Occipital lobe (tissue), 3 donors: ENCODE measurements at places on chromosomes 5 and 9. TPM values are rescaled to one million over a fixed set of nuclear protein-coding genes. Genes with fewer than 3 reads are reported as not detected.

Gene ENTPD8
- total RNA-seq: 0.16 TPM

GRCh38 chr9:111094958-111095357 lies 56.7 kb upstream of the LPAR1 start:
- DNase-seq: no peak

Gene OR2Y1
- not detected for total RNA-seq

GRCh38 chr5:61438298-61438970 lies 106.4 kb downstream of the ZSWIM6 start:
- DNase-seq: no peak

Gene CD274
- 0.62 TPM for total RNA-seq

Gene C6
- total RNA-seq: not detected

DNA sequence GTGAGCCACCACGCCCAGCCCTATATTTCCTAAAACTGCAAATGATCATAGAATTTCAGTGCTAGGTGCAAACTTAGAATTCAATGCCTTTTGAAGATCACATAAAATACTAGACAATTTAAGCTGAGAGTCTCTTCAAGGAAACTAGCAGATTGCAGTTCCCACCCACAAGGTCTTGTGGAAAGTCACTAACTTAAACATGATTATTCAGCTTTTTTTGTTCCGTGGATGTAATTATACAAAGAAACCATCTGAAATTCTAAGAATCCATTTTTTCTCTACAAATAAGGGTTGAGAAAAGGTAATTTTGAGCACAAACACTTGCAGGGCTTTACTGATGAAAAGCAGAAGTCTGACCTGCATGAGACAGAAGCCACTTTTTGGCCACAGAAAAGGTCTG lies 4.5 kb upstream of the LHFPL2 start:
- no peak for DNase-seq

DNA sequence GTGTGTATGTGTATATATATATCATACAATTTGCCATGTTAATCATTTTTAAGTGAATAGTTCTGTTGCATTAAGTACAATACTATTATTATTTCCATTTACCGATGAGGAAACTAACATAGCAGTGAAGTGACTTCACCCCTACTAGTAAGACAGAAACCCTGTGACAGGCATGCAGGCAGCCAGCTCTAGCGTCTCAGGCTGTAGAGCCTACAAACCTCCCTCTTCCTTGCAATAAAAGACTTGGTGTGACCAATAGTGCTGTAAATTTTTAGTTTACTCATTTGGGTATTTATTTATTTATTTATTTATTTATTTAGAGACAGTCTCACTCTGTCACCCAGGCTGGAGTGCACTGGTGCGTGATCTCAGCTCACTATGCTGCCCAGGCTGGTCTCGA lies 24.7 kb downstream of the FNBP1 start:
- DNase-seq: no peak

- DNase-seq: peak; percentile 87
Measured at GRCh38 chr9:127802576-127803443, at the start of gene FPGS. FPGS (plus strand) TSS chr9:127802882; CDS start chr9:127802925, 43 bp downstream.

Gene RETREG1
- 71.3 TPM for total RNA-seq

- DNase-seq: no peak
Measured at GRCh38 chr5:37892586-37892985, 52.7 kb upstream of the GDNF start.

Gene ALDH1A1
- 1.4 TPM for total RNA-seq

GRCh38 chr5:43572357-43572756 lies 15.5 kb upstream of the PAIP1 start:
- no peak for DNase-seq

DNA sequence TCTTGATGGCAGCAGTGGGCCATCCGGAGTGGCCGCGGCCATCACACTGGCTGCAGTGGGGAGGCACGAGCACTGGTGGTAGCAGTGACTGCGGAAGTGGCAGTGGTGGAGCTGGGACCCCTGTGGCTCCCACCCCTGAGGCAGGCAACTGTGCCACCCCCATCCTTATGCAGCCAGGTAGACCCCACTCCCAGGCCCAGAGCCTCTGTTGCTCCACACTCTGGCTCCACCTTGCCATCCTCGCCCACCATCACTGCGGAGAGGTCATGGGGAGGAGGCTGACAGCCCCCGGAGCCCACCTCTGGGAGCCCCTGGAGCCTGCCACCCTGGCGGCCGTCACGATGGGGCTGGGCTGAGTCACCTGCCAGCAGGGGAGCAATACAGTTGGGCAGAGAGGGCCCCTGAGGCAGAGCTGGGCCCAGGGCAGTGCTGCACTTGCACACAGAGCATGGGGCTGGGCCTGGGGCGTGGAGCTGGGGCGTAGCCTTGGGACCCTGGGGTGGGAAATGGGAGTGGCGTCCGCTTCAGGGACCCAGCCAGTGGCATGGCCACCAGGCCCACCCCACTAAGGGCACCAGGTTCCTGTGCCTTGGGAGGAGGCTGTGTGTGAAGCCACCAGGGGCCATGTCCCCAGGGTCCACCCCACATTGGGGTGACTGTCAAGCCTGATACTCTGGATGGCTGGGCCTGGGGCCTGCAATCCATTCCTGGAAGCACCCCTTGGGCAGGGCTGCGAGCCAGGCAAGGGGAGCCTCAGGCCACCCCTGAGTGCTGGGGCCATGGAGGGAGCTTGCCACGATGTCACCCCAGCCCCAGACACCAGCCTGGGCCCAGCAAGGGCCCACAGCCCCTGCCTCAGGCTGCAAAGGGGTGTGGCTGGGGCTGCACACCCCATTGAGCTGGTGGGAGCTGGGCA lies 7.7 kb downstream of the AMBP start:
- no peak for DNase-seq

DNA sequence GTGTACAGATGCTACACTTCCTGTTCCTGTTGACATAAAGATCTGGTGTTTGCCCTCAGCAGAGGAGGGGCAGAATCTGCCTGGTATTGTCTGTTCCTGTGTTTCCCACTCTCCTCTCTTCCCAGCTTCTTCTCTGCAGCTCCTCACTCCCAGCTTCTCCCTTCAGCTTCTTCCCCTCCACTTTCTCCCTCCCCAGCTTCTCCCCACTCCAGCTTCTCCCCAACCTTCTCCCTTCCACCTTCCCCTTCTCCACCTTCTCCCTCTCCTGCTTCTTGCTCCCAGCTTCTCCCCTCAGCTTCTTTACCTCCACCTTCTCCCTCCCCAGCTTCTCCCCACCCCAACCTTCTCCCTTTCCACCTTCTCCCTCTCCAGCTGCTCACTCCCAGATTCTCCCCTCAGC lies 148.9 kb upstream of the IRX2 start:
- DNase-seq: no peak

- peak; percentile 23 for DNase-seq
Measured at GRCh38 chr9:134895908-134896833, 15.6 kb downstream of the FCN2 start.

DNA sequence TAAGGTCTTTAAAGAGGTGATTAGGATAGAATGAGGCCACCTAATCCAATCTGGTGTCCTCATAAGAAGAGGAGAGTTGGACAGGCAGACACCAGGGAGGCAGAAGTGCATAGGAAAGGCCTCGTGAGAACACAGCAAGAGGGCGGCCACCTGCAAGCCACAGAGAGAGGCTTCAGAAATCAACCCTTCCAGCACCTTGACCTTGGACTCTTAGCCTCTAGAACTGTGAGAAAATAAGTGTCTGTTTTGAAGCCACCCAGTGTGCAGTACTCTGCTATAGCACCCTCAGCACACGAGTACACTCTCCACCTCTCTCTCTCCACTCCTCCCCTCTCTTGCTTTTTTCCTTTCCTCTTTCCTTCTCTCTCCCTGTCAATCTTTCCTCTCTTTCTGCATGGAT lies 26.8 kb downstream of the NIPAL4 start:
- DNase-seq: no peak

DNA sequence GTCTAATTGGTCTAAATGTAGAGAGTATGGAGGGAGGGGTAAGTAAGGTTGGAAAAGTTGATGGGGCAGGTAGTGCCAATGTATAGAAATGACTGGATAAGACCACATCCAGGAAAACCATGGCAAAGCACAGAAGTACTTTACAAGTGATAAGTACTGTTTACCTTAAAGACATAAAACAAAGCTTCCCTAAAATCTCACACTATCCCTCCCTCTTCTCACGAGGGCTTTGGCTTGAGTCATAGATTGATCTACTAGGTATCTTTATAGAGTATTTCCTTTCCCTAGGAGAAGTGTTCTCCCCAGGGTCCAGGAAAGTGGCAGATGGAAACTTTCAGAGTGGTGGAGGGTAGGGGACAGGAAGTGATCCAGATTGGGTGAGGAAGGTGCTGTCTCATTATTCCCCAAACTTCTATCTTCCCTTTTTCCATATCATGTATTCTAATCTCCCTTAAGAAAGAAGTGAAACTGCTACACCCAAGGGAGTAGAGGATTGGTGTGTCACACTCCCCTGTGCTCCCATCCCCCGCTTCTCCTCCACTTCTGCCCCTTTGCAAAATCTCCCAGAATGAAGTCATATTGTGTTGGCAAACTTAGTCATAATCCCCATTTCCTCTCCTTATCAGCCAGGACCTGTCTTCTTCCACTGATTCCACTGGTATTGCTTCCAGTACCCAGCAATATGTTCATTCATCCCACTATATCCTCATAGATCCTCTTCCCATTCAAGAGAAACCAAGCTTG lies 14.6 kb downstream of the IL33 start:
- DNase-seq: no peak

DNA sequence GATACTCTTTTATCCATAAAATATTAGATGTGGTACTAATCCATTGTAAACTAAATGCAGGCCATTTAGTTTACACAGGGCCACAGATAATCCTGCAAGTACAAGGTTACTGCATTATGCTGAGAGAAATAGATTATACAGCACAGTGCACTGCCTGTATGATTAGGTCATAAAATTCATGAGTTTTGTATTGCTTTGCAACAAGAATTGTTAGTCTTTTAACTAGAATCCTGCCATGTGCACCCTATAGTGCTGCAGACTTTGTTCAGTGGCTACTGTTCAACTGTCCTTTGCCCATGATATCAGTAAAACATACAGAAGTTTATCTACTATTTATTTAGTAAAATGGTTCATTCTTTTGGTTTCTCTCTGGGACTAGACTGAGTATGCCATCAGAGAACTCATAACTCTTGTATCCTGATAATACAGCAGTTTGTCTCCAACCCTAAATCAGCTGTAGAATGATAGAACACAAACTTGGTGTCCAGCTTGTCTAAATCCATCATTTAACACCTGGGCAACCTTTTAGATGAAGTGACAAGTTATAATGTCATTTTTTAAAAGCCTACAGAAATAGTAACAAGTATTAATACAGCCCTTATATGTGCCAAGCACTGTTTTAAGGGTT lies 291.2 kb downstream of the TMEM167A start:
- DNase-seq: no peak

DNA sequence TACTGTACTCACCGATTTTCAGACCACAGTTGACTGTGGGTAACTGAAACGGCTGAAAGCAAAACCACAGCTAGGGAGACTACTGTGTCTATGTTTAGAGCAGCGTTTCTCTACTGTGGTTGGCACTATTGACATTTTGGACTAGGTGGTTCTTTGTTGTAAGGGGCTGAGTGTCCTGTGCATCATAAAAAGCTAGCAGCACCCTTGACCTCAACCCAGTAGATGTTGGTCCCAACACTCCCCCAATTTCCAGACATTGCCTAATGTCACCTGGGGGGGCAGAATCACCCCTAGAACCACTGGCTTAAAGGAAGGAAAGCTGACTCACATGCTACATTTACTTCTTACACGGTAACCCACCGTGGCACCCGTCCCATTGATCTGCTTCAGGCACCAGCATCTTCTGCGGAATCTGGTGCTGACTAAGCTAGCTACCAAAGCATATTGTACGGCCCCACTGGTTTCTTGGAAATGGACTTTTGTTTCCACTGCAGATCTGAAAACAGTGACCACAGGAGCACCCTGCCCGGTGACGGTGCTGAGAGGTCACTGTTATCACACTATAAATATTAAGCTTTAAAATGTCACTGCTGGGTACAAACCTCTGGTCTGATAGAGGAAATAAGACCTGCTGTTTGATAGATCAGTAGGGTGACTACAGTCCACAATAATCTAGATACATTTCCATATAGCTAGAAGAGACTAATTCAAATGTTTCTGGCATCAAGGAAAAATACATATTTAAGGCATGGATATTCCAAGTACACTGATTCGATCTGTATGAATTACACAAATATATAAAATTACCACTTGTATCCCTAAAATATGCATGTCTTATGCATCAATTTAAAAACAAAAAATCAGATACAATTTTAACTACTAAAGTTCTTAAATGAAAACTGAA lies 151.4 kb downstream of the HSD17B3 start:
- DNase-seq: no peak

Gene TRIM7
- total RNA-seq: 0.78 TPM

GRCh38 chr9:18857334-18857733 lies 175.7 kb downstream of the SAXO1 start:
- DNase-seq: no peak

Gene GADD45G
- total RNA-seq: 5.6 TPM

- no peak for DNase-seq
Measured at GRCh38 chr9:108386032-108386431, 469.8 kb downstream of the ACTL7B start.

- peak; percentile 8 for DNase-seq
Measured at GRCh38 chr9:72524820-72525540, 3.6 kb downstream of the TMC1 start.

Gene FRRS1L
- 82.2 TPM for total RNA-seq

DNA sequence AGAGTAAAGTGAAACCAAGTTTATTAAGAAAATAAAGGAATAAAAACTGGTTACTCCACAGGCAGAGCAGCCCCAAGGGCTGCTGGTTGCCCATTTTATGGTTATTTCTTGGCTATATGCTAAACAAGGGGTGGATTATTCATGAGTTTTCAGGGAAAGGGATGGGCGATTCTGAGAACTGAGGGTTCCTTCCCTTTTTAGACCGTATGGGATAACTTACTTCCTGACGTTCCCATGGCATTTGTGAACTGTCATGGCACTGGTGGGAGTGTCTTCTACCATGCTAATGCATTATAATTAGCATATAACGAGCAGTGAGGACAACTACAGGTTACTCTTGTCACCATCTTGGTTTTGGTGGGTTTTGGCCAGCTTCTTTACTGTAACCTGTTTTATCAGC lies 323.9 kb upstream of the PTGER4 start:
- DNase-seq: no peak

GRCh38 chr5:177546258-177546741 lies 8.1 kb downstream of the FAM193B start:
- peak; percentile 49 for DNase-seq

DNA sequence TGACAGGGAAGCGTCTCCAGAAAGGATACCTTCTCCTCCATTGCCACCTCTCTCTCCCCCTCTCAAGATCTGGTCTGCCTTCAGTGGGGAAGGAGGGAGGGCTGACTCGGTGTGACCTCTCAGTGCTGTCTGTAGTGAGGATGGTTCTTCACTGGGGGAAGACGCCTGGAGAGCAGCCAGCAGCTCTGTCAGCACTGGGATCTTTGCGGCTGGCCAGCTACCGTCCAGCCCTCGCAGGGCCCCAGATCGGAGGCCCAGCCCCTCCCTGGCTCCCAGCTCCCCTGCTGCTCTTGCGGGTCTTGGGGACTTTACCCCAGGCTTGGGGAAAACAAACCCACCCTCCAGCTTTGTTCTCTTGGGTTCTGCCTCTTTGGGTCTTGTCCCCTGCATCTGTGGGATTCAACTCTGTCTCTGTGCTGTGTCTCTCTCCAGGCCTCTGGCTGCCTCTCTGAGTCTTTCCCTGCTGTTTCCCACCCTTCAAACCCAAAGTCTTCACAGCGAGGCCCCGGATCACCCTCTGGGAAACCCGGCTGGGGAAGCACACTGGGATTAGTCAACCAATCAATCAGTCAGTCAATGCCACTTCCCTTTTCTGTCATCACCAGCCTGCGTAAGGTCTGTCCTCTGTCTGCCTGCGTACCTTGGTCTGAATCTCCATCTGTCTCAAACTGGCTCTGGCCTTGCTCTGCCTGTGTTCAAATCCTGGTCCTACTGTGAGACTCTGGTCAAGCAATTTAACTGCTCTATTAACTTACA lies 23.0 kb downstream of the FGF18 start:
- no peak for DNase-seq

GRCh38 chr5:135208903-135209721 lies 175.1 kb upstream of the PITX1 start:
- no peak for DNase-seq
